ENCODE measurements at places on chromosomes 13 and 19. TPM values are rescaled to one million over a fixed set of nuclear protein-coding genes. Genes with fewer than 3 reads are reported as not detected.
A peak's percentile ranks its signal among the peaks of the same experiment; 100 is the strongest.

DNA sequence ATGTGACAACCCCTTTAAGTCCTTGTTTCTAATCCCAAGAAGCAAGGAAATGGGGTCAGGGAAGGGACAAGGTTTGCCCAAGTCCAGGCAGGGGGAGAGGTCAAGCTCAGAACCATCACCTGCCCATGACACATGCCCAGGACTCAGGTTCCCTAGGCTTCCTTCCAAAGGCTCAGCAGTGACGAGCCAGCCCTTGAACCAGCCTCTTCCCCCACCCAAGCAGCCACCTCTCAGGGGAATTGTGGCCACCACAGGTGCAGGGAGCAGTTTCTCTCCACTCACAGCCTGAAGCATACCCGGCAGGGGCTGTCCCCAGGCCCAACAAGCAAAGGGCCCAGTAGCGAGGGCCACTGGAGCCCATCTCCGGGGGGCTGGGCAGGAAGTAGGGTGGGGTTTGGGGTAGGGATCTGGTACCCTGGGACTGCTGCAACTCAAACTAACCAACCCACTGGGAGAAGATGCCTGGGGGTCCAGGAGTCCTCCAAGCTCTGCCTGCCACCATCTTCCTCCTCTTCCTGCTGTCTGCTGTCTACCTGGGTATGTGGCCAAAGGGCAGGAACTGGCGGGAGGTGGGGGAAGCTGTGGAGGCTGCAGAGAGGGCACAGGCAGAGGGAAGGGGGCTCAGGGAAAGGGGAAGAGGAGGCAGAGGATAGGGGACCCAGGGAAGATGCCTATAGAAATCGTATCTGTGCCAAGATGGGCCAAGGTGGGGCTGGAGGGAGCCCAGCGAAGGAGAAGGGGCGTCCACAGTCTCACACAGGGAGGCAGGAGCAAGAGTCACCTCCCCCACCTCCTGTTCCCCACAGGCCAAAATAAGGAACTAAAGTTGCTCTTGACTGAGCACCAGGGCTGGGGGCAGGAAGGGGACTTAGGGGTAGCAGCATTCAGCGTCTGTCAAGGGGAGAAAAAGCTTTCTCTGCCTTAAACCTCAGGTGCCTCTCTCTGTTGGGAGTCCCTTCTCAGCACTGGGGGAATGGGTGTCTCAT, at the start of gene CD79A:
Gene CD79A, plus strand, starts transcription at position 433 of the 986 bp plus-strand sequence. Its CDS starts 26 bp downstream, at position 459.
- H3K27me3 ChIP-seq = no peaks in the 10 kb centered on the region
- H3K4me3 ChIP-seq = no peak within 1 kb of the TSS
- peaks cover under 1% of the 10 kb centered on the region for H3K4me1 ChIP-seq
- DNase-seq = no peak
- H3K36me3 ChIP-seq = no peaks in the 10 kb centered on the region

DNA sequence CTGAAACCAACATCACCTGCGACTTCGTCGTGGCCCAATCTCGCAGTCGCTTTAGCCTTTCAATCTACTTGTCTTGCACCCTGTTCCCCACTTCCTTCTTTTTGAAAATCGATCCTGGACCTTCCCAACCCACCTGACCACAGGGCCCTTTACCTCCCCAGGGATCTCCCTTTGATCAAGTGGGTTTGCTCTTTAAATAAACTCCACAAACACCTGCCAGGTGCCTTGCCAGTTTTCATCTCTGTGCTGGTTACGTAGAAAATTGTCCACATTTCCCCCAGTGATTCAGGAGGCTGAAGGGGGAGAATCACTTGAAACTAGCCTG, 14.5 kb upstream of the RAB20 start:
- peaks cover 16% of the 10 kb centered on the region for H3K4me1 ChIP-seq
- H3K27me3 ChIP-seq = peaks cover 10% of the 10 kb centered on the region
- DNase-seq = no peak
- H3K4me3 ChIP-seq = no peak overlapping the region
- peaks cover 1% of the 10 kb centered on the region for H3K36me3 ChIP-seq

- DNase-seq = no peak
- no peaks in the 10 kb centered on the region for H3K36me3 ChIP-seq
- H3K27me3 ChIP-seq = no peaks in the 10 kb centered on the region
- H3K27ac ChIP-seq = no peak overlapping the region
- H3K4me3 ChIP-seq = no peak overlapping the region
Measured at GRCh38 chr13:25901460-25902376, 150.1 kb downstream of the SHISA2 start.

- H3K4me3 ChIP-seq = no peak overlapping the region
- no peak overlapping the region for H3K27ac ChIP-seq
Measured at GRCh38 chr19:19039901-19040300, 6.5 kb downstream of the ARMC6 start.

- peaks cover 12% of the 10 kb centered on the region for H3K4me1 ChIP-seq
- DNase-seq = no peak
- H3K27ac ChIP-seq = peak within 1 kb of the TSS; percentile 22
- no peaks in the 10 kb centered on the region for H3K27me3 ChIP-seq
Measured at GRCh38 chr19:3062165-3063105, at the start of gene TLE5. TLE5 (minus strand) TSS chr19:3062495; CDS start chr19:3062200, 295 bp downstream.

GRCh38 chr19:32421589-32422361, 16.2 kb downstream of the DPY19L3 start:
- no peaks in the 10 kb centered on the region for H3K4me1 ChIP-seq
- H3K27me3 ChIP-seq = no peaks in the 10 kb centered on the region
- no peak overlapping the region for H3K4me3 ChIP-seq
- no peak overlapping the region for H3K27ac ChIP-seq
- DNase-seq = no peak

DNA sequence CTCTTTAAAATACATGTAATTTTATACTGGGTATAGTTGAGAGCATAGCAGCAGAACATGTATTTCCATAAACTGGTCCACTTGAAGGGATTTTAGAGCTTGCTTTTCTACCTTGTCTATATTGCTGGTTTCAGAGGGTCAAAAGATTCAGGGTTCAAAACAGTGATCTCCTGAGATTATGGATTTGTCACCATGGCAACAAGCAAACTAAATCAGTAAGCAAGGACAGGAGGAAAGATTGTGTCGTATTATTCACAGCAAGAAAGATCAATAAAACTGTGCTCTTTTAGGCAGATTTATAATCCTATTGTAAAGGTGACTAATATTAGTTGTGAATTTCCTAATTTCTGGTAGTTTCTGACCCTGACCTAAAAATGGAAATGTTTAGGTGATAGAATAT, 496.4 kb downstream of the LMO7 start:
- no peaks in the 10 kb centered on the region for H3K4me1 ChIP-seq
- no peak for DNase-seq
- H3K27ac ChIP-seq = no peak overlapping the region
- no peak overlapping the region for H3K4me3 ChIP-seq

DNA sequence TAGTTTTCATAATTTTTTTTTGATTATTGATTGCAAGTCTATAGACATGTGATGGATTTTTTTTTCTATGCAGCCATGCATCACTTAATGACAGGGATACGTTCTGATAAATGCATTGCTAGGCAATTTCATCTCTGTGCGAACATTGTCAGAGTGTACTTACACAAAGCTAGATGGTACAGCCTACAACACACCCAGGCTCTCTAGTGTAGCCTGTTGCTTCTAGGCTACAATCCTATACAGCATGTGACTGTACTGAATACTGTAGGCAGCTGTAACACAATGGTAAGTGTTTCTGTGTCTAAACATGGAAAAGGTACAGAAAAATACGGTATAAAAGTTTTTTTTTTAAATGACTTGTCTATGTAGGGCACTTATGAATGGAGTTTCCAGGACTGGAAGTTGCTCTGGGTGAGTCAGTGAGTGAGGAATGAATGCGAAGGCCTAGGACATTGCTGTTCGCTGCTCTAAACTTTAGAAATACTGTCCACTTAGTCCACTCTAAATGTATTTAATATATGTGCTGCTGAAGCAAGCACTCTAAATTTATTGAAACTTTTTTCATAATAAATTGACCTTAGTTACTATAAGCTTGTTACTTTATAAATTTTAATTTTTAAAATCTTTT, 20.3 kb downstream of the SPATA13 start:
- no peak for DNase-seq
- H3K27ac ChIP-seq = no peak overlapping the region
- H3K4me3 ChIP-seq = no peak overlapping the region
- H3K36me3 ChIP-seq = peaks cover 1% of the 10 kb centered on the region
- no peaks in the 10 kb centered on the region for H3K27me3 ChIP-seq
- peaks cover 5% of the 10 kb centered on the region for H3K4me1 ChIP-seq

- no peak overlapping the region for H3K4me3 ChIP-seq
- H3K4me1 ChIP-seq = peaks cover 36% of the 10 kb centered on the region
- H3K27ac ChIP-seq = no peak overlapping the region
- peaks cover 2% of the 10 kb centered on the region for H3K36me3 ChIP-seq
- no peaks in the 10 kb centered on the region for H3K27me3 ChIP-seq
Measured at GRCh38 chr19:31312677-31313244, 36.5 kb downstream of the TSHZ3 start.

DNA sequence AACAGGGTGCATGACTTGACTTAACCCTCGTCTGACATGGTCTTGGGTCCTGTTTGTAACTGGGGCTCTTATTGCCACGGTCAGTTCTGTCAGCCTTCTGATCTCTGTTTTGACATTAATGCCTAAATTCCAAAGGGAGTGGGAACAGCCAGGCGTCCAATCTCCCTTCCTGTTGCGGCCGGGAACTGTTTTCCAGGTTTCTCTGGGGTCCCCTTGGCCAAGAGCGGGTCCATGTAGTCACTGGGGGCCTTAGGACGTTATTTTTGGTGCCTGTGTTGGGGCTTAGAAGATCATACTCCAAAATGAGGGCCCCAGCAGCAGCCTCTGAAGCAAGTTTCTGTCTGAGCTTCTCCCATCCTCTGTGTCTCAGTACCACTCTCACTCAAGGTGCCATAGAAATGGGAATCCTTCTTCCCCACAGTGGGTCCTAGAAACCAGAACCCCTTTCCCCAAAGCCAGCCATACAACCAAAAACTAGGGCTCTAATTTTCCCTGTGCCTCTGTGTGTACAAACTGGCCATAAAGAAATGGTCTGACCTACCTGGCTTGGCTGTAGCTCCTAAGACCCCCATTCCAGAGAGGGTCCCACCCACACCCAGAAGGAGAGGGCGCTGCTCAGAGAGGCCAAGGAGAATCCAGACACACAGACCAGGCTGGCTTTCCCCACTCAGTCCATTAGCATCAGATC, 50.4 kb downstream of the C13orf46 start:
- H3K27me3 ChIP-seq = no peaks in the 10 kb centered on the region
- peaks cover 3% of the 10 kb centered on the region for H3K4me1 ChIP-seq
- H3K4me3 ChIP-seq = no peak overlapping the region
- DNase-seq = no peak
- H3K36me3 ChIP-seq = peaks cover 8% of the 10 kb centered on the region

DNA sequence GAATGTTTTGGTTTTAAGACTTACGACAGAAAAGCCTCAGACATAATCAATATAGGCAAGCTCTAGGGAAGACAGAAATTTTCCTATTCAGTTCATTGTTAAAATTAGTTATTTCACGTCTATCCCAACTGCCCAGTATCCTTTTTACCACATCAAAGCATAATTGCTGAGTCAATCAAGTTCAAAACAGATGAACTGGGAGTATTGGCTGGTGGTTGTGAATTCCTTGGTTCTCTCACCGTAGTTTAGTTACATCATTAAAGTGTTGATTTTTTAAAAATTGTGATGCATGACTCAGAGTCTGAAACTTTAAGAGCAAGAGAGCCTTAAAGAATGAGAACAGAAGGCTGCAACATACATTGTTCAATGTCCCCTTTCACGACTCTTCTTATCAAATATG, 143.3 kb upstream of the FREM2 start:
- H3K36me3 ChIP-seq = no peaks in the 10 kb centered on the region
- no peak overlapping the region for H3K4me3 ChIP-seq
- H3K27me3 ChIP-seq = no peaks in the 10 kb centered on the region
- H3K4me1 ChIP-seq = peaks cover 6% of the 10 kb centered on the region
- no peak overlapping the region for H3K27ac ChIP-seq

DNA sequence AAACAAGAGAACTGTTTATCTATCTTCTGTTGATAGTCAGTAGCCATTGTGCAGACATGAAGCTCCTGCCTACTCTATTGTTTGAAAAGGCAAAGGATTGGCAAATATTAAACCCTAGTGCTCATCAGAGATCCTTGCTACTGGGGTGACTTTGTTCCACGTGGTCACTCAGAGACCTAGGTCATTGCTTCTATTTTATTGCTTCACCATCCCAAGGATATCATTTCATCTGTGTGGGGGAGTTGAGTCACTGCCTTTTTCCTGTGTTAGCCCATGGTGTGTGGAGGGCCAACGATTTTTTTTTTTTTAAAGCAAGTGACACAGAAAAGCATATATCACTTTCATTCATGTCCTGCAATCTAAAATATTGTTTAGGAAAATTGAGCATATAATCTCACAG, 254.1 kb upstream of the RXFP2 start:
- H3K4me1 ChIP-seq = peaks cover 4% of the 10 kb centered on the region
- H3K27me3 ChIP-seq = peaks cover 11% of the 10 kb centered on the region
- no peaks in the 10 kb centered on the region for H3K36me3 ChIP-seq
- DNase-seq = no peak
- no peak overlapping the region for H3K27ac ChIP-seq

DNA sequence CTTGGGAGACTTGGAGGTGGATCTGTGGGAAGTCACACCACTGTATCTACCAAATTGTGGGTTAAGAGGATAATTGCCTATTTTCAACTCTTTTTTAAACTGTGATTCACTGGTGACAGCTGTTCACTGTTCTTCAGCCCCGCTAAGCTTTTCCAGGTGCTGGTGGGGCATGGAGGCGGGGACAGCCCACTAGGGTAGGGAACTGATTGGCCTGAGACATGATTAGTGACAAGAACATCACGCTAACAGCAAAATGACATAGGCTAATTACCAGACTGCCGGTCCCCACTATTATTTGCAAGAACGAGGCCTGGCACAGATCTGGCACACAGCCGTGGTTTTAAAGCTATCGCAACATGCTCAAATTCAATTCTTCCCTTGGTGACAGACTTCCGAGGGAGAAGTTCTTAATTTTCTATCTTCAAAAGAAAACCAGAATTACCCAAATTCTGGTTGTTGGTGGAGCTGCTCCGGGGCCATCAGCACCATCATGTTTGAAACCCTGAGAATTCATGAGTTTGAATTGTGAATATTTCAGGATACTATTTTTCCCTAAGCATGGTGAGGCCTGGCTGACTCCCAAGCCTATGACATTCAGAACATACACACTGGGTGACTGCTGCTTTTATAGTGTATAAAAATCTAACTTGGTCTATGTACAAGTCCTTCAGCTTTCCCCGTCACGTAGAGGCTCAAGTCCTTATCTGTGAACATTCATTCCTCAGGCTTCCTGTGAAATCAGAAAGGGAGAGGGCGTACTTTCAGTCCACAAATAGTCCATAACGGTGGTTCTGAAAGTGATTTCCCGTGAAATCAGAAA, 17.9 kb downstream of the DOCK9 start:
- peaks cover 28% of the 10 kb centered on the region for H3K4me1 ChIP-seq
- no peak overlapping the region for H3K27ac ChIP-seq
- no peak overlapping the region for H3K4me3 ChIP-seq
- peaks cover 1% of the 10 kb centered on the region for H3K36me3 ChIP-seq

The CEACAM20 gene
- total RNA-seq = not detected

The SLC7A10 gene
- not detected for total RNA-seq

The ZNF304 gene
- 9.6 TPM for total RNA-seq
